ENCODE measurements at places on chromosomes 1 and 21.

GRCh38 chr1:86061551-86061990 lies 95.0 kb downstream of the COL24A1 start:
- DNase-seq = no peak

DNA sequence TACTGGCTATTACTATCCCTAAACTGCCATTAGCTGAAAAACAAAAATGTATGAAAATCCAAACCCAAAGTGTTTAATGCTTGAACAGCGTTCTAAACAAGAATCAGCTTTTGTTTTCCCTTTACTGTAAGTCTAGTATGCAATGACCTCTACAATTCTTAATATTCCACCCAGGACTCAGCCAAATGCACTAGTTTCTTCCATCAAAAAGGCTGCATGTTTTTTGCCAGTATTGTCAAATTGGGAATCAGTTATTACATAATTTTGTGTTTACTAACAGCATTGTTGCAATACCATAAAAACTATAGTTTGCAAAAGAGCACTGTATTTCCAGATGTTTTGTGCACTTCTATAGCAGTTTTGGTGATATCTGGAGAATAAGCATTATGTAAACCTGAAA lies 634.5 kb downstream of the LTN1 start:
- no peak for DNase-seq

DNA sequence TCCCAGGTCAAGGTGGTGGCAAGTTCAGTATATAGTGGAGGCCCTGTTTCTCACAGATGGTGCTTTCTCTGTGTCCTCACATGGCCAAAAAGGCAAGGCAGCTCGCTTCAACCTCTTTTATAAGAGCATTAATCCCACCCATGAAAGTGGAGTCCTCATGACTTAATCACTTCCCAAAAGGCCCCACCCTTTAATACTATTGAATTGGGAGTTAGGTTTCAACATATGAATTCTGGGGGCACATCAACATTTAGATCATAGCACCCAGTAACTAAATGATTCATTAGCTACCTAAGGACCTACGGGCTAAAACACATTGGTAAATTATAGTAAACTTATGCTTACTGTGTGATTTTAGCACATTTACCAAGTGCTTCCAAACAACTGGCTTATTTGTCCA lies 317.9 kb downstream of the LTN1 start:
- DNase-seq = no peak

DNA sequence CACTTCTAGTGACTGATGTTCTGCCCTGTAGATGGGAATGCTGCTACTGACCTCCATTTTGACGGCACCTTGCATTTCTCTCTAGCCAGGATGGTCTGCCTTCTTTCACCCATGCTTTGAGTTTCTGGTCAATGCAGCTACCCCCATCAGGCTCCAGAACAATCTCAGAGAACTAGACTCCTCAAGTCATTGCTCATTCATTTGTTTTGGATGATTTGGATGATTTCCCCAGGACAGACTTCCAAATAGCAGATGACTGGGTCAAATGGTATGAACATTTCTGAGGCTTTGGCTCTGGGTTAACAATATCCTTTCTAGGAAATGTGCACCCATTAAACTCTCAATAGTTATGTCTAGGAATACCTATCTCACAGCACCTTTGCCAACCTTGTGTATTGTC lies 63.9 kb downstream of the CSMD2 start:
- DNase-seq = no peak

- DNase-seq = no peak
Measured at GRCh38 chr21:35829067-35829466, 231.3 kb downstream of the SETD4 start.

DNA sequence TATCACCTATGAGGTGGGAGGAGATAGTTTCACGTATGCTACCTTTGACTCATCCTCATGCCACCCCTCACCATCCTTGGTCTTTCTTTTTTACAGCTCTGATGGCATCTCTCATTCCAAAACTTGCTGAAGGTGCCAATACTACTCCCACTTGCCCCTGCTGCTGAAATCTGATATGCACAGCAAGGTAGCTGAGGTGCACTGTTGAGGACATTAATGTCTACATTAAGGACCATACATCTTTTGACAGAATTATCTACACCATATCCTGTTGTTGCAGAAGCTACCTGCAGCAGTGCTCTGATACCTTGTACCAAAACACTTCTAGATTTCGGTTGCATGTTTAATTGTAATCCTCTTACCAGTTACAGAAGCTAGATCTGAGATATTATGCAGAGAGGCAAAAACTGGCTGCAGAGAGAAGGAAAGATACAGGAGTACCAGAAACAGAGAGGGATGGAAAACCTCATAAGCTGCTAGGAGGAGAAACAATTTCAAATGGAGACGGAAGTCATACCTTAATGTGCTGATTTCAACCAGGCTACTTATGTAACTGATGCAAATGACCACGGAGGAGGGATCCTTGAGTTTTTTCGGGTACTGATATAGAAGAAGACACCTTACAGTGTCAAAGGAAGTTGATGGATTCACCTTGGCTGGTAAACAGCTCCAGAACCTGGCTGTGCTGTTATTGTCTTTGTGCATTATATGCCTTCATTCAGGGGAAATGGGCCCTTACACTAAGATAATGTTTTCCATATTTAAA lies 19.3 kb upstream of the PTPRC start:
- no peak for DNase-seq

GRCh38 chr1:183302452-183303322 lies 115.5 kb downstream of the NMNAT2 start:
- DNase-seq = no peak

- no peak for DNase-seq
Measured at GRCh38 chr21:38861056-38861455, 55.3 kb downstream of the ETS2 start.

- no peak for DNase-seq
Measured at GRCh38 chr1:212455803-212456528, 23.2 kb downstream of the NENF start.

- DNase-seq = no peak
Measured at GRCh38 chr1:9187004-9187403, 47.6 kb upstream of the H6PD start.
